CMK (cell line): ENCODE measurements at places on chromosomes 13 and 19.

GRCh38 chr19:19348266-19348665 lies 27.6 kb downstream of the MAU2 start:
- no peak for DNase-seq

DNA sequence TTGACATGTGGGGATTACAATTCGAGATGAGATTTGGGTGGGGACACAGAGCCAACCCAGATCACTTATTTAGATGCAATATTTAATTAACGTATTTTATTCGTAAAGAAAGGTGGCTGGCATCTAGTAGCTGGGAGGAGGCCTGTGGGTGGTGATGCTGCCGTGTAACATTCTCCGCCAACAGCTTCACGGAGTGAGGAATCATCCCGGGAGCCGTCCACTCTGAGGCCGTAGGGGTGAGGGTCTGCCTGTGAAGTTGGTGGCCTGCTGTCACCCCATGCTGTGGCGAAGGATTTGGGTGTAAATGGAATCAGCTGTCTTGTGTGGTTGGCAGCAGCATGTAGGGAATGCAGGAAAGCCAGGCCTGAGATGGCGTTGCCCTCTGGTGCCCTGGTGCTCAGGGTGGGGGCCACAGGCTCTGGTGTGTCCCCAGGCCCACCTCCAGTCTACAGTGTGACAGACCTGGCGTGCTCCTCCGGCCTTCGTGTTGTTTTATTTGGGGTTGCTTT lies 3.3 kb upstream of the TEX29 start:
- DNase-seq = no peak

GRCh38 chr19:11295665-11296245 lies at the start of gene TSPAN16:
TSPAN16 (plus strand) TSS chr19:11296160; CDS start chr19:11296298, 138 bp downstream.
- DNase-seq = no peak

GRCh38 chr19:34676697-34677385 lies at the start of gene SCGB2B2:
SCGB2B2 (minus strand) TSS chr19:34677159; CDS start chr19:34594563, 82,596 bp downstream.
- peak; percentile 67 for DNase-seq

DNA sequence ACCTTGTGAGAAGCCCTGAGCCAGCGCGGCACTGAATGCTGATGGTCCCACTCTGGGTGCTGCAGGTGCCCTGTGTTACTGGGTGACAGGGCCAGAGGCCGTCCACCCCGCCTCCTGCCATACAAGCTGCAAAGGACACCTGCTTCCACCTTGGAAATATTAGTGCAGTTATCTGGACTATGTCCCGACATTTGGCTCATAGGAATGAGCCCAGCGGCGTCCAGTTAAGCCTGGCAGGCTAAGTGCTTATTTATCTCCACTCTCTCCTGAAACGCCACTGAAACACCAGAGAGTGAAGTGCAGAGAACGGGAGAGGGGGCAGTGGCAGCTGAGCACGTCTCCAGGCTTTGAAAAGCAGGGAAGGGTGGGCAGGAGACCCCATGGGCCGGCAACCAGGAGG lies 145.8 kb downstream of the KDM4B start:
- DNase-seq = no peak
